ENCODE measurements at places on chromosomes 2 and 18. TPM values are rescaled to one million over a fixed set of nuclear protein-coding genes. Genes with fewer than 3 reads are reported as not detected.
A peak's percentile ranks its signal among the peaks of the same experiment; 100 is the strongest.

GRCh38 chr2:6025391-6025790, 333.2 kb downstream of the SOX11 start:
- DNase-seq = no peak

GRCh38 chr2:174593574-174594203, 3.9 kb downstream of the WIPF1 start:
- DNase-seq = peak; percentile 79

DNA sequence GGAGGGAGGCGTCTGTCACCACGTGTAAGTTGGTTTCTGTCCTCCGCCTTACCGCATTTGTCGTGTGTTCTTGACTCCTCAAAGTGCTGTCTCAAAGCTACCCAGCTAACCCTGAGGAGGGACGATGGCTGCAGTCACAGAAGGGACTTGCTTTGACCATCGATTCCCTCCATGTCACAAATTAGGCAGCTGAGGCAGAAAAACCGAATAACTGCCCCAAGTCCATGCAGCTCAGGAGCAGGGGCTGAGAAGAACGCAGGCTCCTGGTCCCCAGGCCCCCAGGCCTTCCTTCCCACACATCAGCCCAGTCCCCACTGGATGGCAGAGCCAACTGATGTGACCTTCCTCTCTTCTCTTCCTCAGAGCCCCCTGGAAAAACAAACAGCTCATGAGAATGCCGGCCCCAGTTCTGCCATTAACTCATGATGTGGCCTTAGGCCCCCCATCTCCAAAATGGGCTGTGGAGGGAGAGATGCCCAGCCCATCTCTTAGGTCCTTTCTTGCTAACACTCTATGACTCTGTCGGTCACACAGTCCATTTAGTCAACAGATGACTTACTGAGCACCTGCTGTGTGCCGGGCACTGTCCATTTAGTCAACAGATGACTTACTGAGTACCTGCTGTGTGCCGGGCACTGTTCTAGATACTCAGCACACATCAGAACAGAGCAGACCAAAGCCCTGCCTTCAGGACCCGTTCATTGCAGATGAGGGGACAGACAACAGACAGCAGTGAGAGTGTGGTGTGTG, 19.6 kb downstream of the MTERF4 start:
- DNase-seq = peak; percentile 4

DNA sequence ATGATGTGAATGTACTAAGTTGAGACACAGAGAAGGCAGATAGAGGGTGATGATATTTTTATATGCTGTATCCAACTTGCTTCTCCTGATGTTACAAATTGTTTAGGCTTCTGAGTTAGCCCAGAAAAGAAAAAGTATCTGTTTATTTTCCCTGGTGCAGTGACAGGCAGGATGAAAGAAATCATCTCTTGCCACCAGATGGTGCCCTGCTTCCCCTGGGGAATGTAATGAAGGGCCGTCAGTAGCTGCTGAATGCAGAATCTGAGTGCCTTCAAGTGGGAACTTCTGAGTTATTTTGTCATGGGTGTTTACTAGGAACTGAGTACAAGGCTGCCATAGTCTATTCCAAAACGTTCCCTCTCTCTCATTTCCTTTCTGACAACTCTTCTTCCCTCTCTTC, 525.6 kb downstream of the MBD2 start:
- no peak for DNase-seq

DNA sequence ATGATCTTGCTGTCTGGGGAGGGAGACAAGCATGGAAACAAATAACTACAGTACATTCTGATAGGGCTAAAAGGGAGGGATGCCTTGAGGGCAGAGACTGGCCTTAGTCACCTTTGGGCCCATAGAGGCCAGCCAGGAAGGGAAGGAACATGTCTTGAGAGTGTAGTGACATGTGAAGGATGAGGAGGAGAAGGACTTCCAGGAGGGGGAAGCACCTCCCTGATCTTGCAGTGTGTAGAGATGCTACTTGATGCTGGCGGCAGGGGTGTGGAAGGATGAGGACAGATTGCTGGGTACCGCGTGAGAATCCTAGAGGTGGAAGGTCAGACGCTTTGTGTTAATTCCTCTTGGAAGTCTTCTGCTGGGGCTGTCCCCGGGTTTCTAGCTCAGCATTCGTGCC, 13.1 kb downstream of the TET3 start:
- DNase-seq = no peak

GRCh38 chr2:109631741-109632140, 17.6 kb downstream of the SOWAHC start:
- no peak for DNase-seq

DNA sequence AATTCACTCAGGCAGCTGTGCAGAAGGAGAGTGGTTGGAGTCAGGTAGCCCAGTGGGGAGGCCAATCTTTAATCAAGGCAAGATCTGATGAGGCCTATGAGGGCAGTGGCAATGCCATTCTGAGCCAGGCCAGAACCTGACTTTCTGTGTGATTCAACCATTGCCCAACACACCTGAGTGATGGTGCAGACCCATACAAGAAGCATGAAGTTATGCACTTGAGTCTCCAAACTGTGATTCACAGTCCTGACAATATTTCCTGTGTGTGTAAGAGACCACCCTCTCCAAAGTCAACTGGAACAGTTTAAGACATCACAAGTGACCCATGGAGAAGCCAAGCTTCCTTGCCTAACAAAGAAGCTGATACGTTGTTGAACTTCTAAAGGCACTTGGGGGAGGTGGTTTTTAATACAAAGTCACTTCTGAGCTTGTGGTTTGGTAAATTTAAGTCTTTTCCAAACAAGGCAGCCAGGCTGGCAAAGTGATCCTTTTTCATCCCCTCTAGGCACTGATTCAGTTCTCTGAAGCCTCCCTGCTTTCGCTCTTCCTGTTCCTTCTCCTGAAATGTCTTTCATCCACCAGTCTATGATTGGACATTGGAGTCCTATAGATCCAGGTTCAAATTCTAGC, 49.0 kb downstream of the VSNL1 start:
- DNase-seq = no peak

DNA sequence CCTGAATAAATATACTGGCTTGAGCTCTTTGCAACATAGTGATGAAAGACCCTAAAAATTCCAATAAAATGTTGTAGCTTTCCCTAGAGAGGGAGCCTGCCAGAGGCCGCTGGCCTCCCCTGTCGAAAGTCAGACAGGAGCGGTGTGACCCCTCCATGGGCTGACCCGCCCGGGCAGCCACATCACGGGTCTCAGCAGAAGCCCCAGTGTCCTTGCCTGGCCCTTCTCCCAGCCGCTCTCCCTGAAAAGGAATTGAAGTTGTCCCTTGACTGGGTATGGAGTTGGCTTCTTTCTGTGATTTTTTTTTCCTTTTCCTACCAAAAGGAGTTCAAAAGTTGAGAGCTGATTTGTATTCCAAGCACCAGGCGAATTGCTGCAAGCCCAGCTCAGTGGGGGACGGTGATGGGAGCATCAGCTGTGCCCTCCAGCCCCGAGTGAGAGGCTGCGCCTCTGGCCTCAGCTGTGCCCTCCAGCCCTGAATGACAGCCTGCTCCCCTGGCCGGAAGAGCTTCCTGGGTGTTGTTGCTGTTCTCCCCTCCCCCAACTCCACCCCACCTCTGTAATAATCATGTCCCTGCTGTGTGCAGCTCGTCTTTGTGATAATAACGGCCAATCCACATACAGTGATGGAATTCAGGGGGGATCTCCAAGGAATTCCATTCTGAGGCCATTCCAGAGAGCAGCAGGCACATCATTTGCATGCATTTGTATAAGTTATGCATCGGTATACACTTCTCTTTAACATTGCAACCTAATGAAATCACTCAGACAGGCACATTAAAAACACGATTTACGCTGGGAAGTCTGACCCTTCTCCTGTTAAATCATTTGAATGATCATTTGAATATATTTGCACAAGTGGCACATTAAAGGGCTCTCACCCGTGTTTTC, 501.0 kb downstream of the EIPR1 start:
- DNase-seq = no peak

GRHL1 gene
- total RNA-seq = 2.0 TPM

LDLRAD4 gene
- total RNA-seq = 22.4 TPM

GRCh38 chr2:55052129-55053061, 2.1 kb upstream of the RTN4 start:
- DNase-seq = no peak

DNA sequence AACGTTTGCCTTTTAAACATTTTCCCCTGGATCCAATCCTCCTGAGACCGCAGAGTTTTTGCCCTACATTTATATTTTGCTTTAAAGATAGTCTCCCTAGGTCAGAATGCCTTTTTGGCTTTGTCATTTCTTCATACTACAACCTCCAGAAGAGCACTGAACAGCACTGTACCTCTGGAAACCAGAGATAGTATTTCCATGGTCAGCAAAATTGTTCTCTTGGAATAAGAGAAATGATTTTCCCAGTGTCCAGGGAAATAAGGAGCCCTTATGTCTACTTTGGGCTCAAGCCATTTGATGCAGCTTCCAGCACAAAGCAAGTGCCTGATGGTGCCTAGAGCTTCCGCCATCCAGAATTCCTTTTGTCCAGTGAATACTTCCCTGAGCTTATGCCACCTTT, 75.5 kb upstream of the SP5 start:
- DNase-seq = no peak

LIMS3 gene
- 3.3 TPM for total RNA-seq

TP53I3 gene
- total RNA-seq = 2.9 TPM

GRCh38 chr2:98461498-98462049, 16.9 kb downstream of the INPP4A start:
- no peak for DNase-seq

DNA sequence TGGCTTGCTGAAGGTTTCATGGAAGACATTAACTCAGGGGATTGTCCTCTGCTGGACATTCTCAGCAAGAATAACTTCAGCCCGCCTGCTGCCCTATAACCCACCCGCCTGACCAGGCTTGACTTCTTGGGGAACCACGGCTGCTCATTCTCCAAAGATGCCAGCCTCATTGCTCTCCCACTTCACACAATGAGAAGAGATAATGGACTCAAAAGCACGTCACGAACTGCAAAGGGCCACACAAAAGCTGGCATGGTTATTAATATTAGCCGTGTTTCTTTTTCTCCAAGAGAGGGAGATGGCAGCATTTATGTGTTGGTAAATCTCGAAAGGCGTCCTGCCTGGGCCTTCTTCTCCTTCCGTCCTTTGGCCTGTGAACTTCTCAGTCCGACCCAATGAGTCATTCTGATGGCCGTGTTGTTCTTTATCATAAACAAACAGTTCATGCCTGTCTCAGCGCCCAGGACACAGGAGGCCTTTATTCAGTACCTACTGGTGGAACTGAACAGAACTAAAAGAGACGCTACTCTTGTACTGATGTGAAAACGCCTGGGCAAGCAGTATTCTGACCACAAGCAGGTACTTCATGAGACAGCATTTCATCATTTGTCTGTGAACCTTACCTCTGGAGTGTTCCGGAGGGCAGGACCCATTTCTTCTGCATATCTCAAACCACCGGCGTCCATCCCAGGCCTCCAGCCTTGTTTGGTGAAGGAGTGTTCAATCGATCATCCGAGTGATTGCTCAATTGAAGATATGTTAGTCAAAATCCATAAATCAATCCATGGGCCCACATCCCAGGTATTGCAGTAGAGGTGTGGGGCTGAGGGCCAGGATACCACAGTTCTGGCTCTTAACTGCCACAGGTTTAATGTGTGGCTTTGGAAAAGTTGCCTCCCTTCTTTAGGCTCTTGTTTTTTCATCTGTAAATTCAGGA, 25.1 kb upstream of the KLHL29 start:
- no peak for DNase-seq

TYW5 gene
- total RNA-seq = 11.2 TPM

GRCh38 chr2:178512484-178512883, 32.2 kb downstream of the PLEKHA3 start:
- DNase-seq = no peak

GRCh38 chr2:235661167-235661937, 167.5 kb downstream of the AGAP1 start:
- no peak for DNase-seq

ANKAR gene
- 3.9 TPM for total RNA-seq

IL1R1 gene
- 1.5 TPM for total RNA-seq

GRCh38 chr2:16012626-16013358, 72.4 kb downstream of the MYCN start:
- DNase-seq = no peak

UPP2 gene
- not detected for total RNA-seq

OLA1 gene
- 63.5 TPM for total RNA-seq

DNA sequence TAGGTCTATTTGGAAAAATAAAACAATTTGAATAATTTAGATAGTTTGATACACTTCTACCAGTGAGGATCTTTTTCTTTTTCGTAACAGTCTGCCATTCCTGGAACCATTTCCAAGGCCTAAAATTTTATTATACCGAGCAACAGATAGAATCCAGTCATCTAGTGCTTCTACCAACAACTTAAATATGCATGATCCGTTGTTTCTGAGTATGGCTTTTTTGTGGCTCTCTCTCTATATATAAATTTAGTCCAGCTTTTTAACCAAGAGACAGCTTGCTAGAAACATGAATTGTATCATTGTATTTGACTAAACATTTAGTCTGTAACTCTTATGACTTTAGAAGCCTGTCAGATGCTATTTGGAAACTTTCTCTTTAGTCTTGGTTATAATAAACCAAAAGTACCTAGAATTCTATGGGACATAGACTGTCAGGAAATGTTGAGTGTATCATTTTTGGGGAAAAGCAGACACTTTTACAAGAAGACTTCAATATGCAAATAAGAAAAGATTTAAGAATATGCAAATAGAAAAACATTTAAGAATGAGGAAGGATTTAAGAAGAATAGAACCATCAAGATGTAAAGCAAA, 161.4 kb downstream of the ZEB2 start:
- no peak for DNase-seq

DNA sequence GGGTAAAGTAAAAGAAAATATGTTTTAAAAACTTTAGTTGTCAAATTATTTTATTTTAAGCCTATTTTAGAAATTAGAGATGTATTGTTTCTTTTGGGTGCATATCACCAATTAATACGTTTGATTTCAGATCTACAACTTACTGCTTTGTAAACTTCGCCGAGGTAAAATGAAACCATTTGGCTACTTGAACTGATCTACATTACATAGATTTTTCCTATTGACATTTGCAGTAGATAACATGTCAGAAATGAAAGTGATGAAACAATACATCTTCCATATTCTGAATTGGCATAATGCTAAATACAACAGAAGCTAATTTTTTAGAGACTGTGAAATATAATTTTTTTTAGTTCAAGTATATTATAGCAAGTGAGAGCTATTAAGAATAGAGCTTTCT, 39.5 kb downstream of the GLS start:
- DNase-seq = no peak

DNA sequence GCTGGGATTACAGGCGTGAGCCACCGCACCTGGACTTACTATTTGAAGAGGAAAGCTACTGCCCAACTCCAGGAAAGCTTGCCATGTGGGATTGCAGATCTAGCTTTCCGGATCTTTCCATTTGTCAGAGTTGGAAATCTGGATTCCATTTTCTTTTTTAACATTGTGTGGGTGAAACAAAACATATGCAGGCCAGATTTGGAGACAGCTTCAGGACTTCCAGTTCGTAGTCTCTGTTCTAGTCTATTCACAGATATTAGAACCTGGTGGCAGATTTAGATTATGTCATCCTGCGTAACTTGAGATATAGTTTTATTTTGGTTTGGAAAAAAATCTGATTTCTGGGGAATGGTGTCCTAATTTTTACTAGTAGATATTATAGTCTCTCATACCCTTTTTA, 70.5 kb downstream of the ZNF236 start:
- DNase-seq = no peak

GRCh38 chr18:35789543-35789942, 182.9 kb upstream of the RMP24 start:
- DNase-seq = no peak
